ENCODE measurements at places on chromosomes 6 and 20. TPM values are rescaled to one million over a fixed set of nuclear protein-coding genes. Genes with fewer than 3 reads are reported as not detected.
A peak's percentile ranks its signal among the peaks of the same experiment; 100 is the strongest.

DNA sequence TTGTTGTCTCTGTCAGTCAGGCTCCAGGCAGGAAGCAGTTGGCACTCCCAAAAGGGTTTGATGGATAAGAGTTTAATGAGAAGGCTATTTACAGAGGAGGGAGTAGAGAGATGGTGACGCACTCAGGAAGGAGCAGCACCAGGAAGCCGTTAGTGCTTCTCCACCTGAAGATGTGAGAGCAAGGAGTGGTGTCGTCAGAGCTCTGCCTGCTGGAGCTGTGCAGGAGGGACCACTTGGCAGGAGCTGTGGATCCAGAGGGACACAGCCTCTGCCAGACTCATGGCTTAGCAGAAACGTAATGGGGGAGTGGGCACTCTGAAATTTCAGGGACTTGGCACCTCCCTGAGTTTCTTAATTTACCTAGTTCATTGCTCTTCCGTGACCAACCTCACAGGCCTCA is 16.8 kb downstream of the DAAM2 start:
- DNase-seq, result no peak

GRCh38 chr6:88864359-88865054 is 98.9 kb downstream of the RNGTT start:
- no peak for DNase-seq

DNA sequence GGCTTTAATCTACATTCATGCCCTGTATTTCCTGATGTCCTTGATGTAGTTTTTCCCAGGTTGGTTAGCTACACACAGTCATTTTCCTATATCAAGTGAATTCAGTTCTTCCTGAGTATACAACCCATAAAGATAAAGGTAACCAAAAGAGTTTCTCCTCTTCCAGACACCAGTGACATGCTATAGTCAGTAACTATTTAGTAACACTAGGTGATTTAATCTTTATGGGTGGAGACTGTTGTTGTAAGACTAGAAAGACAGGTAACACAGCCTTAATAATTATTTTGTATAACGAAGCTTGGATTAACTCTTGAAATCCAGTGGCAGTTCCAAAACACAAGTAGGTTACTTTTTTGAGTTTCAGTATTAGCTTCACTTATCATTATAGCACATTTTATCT is 17.6 kb downstream of the MCUR1 start:
- no peak for DNase-seq

DNA sequence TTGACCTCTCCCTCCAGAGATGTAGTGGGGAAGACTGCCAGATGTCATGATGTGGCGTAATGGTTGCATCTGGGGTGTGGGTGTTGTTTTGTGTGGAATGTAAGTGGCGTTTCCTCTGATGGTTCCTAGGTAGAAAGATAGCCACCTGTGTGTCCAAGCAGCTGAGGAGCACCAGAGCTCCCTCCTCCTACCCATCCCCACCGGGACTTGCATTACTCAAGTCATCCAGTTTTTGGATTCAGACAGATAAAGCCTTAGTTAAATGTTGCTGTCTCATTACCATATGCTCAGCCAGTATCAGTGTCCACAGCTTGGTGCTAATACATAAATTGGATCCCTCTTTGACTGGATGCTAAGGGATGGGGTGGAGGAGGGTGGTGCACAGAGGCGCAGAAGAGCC is 282.3 kb downstream of the TBC1D7 start:
- no peak for DNase-seq

DNA sequence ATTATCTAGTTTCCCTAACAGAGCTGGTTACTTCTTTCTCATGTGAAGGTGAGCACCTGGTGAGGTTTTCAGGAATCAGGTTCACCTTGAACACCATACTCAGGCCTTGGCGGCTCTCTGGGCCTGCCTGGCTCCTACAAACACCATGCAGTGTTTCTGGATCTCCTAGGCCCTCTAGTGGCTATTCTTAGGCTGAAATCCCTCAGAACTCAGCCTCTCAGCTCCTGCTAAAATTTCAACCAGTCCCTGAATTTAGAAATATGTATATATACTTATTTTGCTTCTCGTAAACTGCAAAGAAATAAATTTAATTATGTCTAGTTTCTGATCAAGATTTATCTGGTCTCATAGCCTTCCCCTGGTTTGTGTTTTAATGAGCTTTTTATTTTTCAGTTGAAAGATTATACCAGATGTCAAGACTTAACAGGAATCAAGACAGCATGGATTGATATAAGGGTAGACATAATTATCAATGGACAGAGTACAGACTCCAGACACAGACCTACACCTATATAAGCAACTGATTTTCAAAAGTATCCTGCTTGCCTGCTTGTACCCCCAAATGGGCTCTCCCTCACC is 55.9 kb downstream of the ANKEF1 start:
- DNase-seq, result peak; percentile 78

Gene FAM209B
- total RNA-seq, result not detected

Gene POPDC3
- total RNA-seq, result 6.7 TPM

Gene OPRL1
- total RNA-seq, result 2.6 TPM

Gene C20orf141
- not detected for total RNA-seq

All from fibroblast of lung (primary cell).